Glomerular endothelial cell (primary cell): ENCODE measurements at places on chromosomes 7 and 10.

- DNase-seq: no peak
Observed at GRCh38 chr10:22301193-22301592, 15.0 kb upstream of the COMMD3 start.

DNA sequence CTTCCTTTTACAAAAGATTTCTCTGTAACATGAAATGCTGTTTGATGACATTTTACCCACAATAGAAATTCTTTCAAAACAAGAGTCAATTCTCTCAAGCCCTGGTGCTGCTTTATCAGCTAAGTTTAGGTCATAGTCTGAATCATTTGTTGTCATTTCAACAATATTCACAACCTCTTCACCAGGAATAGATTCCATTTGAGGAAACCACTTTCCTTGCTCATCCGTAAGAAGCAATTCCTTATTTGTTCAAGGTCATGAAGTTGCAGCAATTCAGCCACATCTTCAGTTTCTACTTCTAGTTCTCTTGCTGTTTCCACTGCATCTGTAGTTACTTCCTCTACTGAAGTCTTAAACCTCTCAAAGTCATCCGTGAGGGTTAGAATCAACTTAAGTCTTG lies 315.3 kb downstream of the TYW1 start:
- no peak for DNase-seq

DNA sequence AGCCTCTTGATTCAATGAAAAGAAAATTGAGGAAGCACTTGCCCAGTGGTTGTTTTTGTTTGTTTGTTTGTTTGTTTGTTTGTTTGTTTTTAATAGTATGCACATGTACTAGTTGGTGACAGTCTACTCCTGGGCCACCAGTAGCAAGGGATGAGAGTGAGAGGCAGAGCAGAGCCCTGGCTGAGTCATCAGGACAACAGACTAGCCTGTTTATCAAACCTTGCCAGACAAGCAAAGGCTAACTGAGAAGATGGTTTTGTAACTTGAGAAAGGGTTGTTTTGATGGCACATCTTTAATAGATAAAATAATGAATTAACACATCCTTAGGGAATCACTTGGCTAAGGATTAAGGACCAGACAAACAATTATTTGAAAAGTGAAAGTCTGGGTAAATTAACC lies 78.1 kb downstream of the INHBA start:
- no peak for DNase-seq

GRCh38 chr10:20276127-20276979 lies 460.1 kb downstream of the PLXDC2 start:
- DNase-seq: no peak

DNA sequence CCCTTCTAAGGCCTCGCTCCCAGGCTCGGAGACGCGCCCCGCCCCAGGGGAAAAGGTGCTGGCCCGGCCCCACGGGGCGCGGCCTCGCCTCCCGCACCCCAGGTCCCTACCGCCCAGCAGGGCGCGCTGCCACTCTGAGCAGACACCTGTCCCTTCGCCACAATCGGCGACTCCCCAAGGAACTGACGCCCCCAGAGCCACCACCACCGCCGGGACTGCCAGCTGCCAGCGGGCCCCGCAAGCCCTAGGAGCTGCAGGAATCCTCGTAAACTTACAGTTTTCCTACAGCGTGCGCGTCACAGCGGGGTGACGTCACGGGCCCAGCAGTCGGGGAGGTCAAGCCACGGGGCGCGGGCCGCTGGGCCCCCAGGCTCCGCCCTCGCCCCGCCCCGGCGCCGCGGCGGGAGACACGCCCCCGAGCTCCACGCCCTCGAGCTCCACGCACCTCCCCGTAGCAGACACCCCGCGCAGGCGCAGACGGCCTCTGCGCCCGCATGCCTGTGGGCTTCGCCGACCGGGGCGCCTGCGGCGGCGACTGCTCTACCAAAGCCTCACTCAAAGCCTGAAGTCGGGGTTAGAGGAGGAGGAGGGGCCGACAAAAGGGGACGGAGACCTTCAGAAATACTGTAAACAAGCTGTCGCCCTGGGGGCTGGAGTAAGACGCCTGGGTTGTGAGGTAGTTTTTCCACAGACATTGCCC lies at the start of gene ZNF438:
Gene ZNF438 (minus strand): TSS at position 308 of the 700 bp plus-strand sequence. CDS start 154,831 bp downstream, outside the sequence.
- no peak for DNase-seq

DNA sequence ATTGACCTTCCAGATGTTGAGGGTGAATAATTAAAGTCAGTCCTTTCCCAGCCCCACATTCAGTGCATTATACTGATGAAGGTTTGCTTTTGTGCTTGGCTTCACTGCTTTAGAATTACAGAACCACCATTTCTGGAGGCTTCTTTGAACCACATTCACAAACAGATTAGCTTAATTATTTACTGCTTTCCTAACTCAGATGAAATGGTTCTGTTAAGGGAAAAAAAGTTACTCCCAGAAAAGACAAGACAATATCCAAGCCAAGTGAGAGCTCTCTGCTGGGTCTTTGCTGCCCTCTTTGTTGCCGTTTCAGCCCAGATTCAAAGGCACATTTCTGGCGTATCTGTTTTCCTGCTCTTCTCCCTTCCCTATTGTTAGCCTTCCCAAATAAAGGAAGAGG lies 188.9 kb downstream of the AHR start:
- no peak for DNase-seq

DNA sequence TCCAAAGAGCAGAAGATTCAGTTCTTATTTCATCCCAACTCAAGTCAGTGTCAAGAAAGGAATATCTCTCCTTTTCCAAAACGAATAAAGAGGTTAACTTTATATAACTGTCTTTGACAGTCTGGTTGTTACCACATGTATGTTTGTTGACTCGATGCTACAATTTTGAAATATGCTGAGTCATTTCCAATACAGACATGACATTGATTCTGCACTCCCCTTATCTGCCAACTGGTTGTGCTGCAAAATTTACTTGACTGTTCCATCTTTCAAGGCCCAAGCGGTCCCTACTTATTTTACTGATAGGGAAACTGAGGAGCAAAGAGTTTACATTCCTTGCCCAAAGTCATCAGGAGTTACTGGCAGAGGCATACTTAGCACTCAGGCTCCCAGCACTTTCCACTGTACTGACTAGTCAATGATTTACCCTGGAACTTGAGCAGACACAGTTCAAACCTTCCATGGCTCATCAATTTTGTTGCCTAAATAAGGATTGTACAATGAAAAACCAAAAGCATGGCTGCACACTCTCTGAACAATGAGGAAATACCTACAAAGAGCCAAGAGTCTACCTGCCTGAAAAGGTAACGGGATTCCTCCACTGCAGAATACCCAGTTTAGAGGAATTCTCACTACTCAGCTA lies 52.8 kb downstream of the ABLIM1 start:
- no peak for DNase-seq

DNA sequence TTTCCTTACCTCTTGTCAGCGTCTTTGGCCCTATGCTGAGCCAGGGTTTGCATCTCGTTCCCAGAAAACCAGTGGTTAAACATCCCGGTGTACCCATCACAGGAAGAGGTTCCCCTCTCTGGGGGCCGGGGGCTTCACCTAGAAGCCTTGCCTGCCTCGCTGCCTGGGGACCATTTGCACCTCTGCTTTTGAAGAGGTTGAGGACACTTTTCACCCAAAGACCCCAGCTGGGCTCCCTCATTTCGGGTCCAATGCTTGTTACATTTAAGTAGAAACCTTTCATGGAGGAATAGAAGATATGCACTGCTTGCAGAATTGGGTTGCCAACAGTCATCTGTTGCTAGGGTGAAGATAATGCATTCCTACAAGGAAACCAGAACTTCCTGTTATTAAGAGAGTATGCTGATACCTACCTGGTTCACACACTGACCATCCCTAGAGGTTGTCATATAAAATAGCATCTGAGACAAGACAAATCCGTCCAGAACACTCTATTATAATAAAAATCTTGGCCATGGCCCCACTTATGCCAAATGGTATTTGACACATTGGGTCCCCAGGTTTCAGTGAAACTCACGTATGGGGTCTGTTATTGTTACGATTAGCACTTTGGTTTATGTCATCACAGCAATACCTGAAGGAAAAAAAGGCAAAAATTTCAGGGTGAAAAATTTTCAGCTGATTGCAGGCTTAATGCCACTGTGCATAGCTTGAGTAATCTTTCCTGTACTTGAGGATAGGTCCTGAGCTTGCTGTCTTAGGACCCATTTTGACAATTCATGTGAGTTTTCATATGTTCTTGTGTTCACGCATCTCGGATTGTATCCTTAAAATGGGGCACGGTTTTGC lies 917 bp downstream of the ZNF365 start:
- no peak for DNase-seq

GRCh38 chr7:75924889-75925288 lies 9.9 kb downstream of the POR start:
- DNase-seq: no peak

DNA sequence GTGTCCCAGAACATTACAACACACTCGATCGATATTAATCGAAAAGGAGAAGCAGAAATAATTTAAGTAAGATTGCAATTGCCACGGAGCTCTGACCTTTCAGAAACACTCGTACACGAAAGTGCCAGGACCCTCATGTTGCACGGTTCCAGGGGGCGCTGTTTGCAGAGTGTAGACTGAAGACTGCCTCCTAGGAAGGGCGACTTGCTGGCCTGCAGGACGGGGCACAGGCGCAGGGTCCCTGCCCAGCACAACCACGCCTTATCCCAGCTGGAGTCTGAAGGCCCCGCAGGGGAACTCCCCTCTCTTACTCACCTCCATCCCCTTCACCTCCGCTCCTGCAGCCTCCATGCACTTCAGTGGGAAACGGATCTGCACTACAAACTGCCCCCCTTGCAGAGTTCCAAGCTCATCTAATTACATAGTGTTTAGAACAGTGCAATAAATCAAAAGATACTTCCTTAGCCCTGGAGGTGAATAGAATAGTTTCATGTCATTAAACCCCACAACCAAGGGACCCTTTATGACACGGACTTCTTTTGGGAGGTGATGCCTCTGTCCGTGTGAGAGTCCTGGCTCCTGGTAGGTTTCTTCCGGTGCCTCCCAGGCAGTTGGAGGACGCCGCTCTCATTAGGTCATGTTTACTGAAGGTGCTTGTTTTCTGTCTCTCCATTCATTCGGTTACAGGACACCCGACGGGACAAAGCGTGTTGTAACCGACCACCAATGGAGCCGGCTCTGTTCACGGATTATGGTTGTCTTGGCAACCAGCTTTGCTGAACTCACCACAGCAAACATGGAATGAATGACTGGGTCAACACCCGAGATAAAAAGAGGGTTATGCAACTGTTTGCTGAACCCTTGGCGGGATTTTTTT lies 262.2 kb downstream of the BAMBI start:
- no peak for DNase-seq

GRCh38 chr10:116088985-116089384 lies 184.0 kb downstream of the GFRA1 start:
- DNase-seq: no peak

DNA sequence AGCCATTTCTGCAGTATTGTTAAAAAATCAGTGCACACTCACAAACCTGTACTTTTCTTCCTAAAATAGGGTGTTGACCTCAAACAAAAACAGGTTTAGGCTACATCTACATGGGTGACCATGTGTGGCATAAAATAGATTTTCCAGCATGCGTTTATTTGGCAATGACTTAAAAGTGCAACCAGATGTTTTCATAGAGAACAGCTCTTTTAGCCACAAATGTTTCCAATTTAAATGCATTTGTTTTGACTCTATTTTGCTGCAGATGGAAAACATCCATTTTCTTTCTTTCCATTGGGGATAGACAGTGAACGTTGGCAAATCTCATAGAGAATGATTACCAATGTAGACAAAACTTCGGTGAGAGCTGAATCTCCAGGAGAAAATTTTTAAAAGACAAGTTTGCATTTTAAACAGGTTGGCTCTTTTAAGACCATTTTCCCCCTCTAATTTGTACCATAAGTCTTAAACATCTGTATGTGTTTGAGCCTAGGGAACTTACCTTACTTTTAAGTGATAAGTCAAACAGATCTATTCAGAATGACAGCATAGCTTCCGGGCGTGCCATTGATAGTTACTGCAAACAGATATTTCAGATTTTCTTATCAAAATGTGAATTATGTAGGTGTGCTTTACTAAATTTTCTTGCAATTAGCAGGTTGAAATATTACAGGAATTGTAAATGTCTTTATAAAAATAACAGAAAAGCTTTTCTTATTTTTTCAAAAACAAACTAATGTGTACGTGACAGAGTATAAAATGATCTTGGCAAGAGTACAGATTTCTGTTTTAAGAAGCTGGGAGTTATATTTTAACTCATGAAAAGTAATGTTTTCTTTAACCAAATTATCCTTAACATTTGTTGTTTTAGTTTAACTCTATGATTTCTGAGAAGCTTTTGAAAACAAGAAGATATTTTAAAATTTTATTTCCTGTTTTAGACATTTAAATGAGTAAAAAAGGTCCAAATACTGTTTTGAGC lies 144.9 kb downstream of the HGF start:
- DNase-seq: no peak

GRCh38 chr10:110275128-110275729 lies 29.5 kb downstream of the SMNDC1 start:
- DNase-seq: no peak

DNA sequence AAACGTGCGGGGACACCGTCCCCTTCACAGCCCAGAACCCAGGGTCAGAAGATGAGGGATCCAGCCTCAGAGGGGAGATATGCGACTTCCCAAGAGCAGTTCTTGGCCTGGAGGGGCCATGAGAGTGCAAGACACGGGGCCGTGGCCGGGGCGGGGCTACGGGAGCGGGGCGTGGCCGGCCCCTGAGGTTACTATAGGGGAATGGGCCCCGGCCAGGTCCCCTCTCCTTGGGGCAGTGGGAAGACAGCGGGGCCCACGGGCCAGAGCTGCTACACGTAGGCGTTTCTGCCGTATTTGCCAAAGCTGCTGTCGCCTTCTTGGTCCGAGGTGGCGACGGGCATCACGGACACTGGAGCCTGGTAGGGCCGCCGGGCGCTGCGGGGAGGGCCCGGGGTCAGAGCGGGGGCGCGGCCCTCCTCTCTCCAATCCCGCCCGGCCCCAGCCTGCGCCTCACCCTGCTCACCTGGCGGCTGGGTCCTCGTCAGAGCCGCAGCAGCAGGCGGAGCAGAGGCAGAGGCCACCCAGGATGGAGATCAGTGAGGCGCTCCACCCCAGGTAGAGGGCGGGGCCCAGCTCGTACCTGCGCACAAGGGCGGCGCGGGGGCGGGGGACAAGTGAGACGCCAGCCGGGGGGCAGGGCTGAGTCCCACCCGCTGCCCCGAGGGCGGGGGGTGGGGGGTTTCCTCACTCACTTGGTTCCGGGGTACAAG lies 5.3 kb downstream of the CLDN15 start:
- no peak for DNase-seq

GRCh38 chr7:81355911-81356310 lies 413.9 kb downstream of the HGF start:
- DNase-seq: no peak

GRCh38 chr7:102892631-102893278 lies 20.0 kb upstream of the LRRC17 start:
- no peak for DNase-seq

GRCh38 chr7:52257890-52258289 lies 777.5 kb upstream of the POM121L12 start:
- no peak for DNase-seq
